Activated naive CD4-positive, alpha-beta T cell treated with anti-CD3 and anti-CD28 coated beads for 36 hours (primary cell): ENCODE measurements at places on chromosomes 6 and 20. TPM values are rescaled to one million over a fixed set of nuclear protein-coding genes. Genes with fewer than 3 reads are reported as not detected.

The MLIP gene
- not detected for total RNA-seq

The CLPSL1 gene
- not detected for total RNA-seq

The TSPYL4 gene
- 8.0 TPM for total RNA-seq

- no peaks in the 10 kb centered on the region for H3K36me3 ChIP-seq
- no peak overlapping the region for H3K4me3 ChIP-seq
- no peak overlapping the region for H3K27ac ChIP-seq
- H3K4me1 ChIP-seq: no peaks in the 10 kb centered on the region
- H3K27me3 ChIP-seq: no peaks in the 10 kb centered on the region
Measured at GRCh38 chr20:61810066-61810737, 255.5 kb downstream of the TAF4 start.

DNA sequence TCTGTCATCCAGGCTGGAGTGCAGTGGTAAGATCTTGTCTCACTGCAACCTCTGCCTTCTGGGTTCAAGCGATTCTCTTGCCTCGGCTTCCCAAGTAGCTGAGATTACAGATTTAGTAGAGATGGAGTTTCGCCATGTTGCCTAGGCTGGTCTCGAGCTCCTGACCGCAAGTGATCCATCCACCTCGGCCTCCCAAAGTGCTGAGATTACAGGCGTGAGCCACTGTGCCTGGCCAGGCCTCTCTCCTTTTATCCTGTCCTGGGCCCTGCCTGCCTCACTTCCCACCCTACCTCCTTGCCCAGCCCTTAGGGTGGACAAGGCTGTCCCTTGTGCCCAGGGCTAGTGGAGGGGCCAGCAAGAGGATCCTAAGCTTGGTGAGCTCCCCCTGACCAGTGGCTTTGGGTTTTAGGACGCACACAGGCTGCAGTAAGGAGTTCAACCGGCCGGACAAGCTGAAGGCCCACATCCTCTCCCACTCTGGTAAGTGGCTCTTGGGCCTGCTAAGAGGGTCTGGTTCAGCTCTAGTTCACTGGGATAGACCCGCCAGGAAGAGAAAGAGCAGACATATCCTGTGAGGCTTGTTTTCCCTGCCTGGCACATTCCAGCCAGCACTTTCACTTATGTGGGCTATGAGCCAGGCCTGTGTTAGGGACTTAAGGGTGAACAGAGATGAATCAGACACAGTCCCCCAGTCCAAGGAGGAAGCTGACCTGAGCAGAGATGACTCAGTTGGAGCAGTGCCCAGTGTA is 21.9 kb upstream of the CHMP4B start:
- H3K27me3 ChIP-seq: no peaks in the 10 kb centered on the region
- peaks cover 10% of the 10 kb centered on the region for H3K36me3 ChIP-seq
- no peak overlapping the region for H3K4me3 ChIP-seq
- no peaks in the 10 kb centered on the region for H3K4me1 ChIP-seq

DNA sequence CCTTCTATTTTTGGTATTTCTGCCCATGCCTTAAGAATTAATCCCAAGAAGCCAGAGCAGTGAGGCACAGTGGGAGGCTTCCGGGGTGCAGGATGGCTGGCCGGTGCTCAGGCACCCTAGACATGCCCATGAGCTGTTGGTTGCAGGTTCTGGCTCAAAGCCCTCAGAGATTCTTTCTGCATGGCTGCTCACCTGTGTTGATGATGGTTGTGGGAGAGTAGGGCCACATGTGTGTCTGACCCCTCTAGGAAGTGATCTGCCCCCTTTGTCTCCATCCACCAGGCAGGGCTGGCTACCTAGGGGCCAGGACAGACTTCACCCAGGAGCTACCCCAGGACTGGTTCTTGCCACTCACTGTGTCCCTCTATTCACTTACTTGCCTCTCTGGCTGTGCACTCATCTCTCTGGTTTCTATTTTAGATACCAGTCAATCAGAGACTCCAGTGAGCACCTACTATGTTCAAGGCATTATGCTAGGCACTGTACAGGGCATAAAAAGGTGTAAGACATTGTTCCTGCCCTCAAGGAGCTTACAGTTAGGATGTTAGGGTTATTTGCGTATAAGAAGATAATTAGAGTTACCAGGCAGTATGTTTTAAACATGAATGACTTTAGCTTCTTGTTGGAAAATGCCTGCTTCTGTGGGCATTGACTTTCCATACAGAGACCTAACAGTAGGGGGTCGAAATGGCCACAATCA is 16.8 kb downstream of the CD83 start:
- H3K4me3 ChIP-seq: no peak overlapping the region
- peaks cover 2% of the 10 kb centered on the region for H3K4me1 ChIP-seq

- no peak overlapping the region for H3K4me3 ChIP-seq
- peaks cover 23% of the 10 kb centered on the region for H3K4me1 ChIP-seq
- no peaks in the 10 kb centered on the region for H3K36me3 ChIP-seq
- H3K27ac ChIP-seq: no peak overlapping the region
Measured at GRCh38 chr6:42821846-42822245, 40.0 kb downstream of the BICRAL start.

- H3K27me3 ChIP-seq: no peaks in the 10 kb centered on the region
- H3K4me1 ChIP-seq: peaks cover 32% of the 10 kb centered on the region
- peaks cover 29% of the 10 kb centered on the region for H3K36me3 ChIP-seq
- no peak overlapping the region for H3K27ac ChIP-seq
- peak; percentile 23 for DNase-seq
Measured at GRCh38 chr6:116265041-116265829, 11.4 kb upstream of the TSPYL4 start.

DNA sequence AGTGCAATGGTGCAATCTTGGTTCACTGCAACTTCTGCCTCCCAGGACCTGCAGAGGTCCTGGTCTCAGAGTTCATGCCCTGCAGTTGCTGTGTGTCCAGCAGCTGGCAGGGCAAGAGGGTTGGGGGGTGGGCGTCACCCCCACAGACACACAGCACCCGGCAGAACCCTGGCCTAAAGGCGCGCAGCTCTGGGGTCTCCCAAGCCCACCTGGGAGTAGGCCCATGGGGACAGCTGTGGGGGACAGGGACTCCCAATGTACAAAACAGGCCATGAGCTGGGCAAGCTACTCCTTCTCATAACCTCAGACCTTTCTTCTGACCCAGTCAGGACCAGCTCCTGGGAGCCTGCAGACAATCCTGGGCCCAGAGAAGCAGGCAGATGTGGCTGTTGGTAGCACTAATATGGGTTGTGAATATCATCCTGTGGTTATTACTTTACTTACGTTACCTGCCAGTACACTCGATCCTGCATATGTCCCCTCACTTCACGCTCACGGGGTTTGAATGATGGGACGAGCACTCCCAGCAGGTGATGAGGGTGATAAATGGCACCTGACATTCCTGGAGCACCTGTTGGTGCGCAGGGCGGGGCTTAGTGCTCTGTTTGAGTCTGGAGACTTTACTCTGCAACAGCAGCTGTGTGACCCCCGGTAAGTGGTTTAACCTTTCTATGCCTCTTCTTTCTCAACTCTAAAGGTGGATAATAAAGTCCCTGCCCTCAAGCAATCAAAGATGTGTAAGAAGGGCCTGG is 39.9 kb upstream of the SULF2 start:
- no peaks in the 10 kb centered on the region for H3K36me3 ChIP-seq
- H3K4me3 ChIP-seq: no peak overlapping the region
- H3K4me1 ChIP-seq: no peaks in the 10 kb centered on the region
- no peak for DNase-seq
- H3K27me3 ChIP-seq: no peaks in the 10 kb centered on the region
- H3K27ac ChIP-seq: no peak overlapping the region

GRCh38 chr20:7859356-7859802 is 80.9 kb downstream of the HAO1 start:
- H3K27me3 ChIP-seq: peaks cover 3% of the 10 kb centered on the region
- no peak overlapping the region for H3K4me3 ChIP-seq
- no peak overlapping the region for H3K27ac ChIP-seq
- no peaks in the 10 kb centered on the region for H3K4me1 ChIP-seq

DNA sequence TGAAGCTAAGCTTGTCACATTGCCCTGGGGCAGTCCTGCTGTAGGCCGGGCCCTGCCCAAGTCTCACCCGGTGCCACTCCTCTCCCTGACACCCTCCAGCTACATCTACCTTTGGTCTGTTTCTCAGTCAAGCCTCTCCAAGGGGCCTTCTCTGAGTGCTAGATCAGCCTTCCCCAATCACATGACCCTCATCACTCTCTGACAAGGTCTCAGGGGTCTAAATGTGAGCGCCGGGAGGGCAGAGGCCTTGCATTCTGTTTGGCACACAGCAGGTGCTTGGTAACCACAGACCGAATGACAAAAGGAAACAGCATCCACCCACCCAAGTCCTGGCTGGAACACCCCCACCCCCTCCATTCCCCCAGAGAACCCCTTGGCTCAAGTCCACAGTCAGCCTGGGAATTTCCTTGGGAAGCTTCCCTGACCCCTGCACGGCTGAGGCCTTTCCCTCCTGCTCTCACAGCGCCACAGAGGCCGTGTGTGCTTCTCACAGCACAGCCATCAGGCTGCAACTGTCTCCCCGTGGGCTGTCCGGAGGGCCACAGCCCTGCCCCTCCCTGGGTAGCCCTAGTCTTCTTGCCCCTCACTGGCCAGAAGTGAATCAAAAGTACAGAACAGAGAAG is 32.9 kb downstream of the PKIG start:
- H3K27ac ChIP-seq: no peak overlapping the region
- no peaks in the 10 kb centered on the region for H3K27me3 ChIP-seq
- peak; percentile 25 for DNase-seq
- no peak overlapping the region for H3K4me3 ChIP-seq
- peaks cover 17% of the 10 kb centered on the region for H3K36me3 ChIP-seq

DNA sequence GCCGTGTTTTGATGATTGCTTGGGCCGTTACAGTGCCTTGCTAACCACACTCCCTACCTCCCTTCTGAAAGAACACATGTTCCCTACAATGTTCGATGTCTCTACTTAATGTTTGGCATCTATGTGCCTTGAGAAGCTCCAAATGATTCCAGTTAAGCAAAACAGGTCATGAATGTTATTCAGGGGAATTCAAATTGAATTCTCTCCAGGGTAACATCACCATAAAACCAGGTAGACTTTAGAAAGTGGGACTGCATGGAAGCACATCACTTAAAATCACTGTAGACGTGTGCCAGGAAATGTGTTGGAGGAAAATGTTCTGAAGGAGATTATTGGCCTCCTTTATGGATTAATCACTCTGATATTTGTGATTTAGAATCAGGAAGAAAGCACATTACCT is 128.1 kb downstream of the ADAT2 start:
- H3K27me3 ChIP-seq: no peaks in the 10 kb centered on the region
- no peak for DNase-seq
- H3K4me1 ChIP-seq: no peaks in the 10 kb centered on the region

GRCh38 chr6:165618241-165618640 is 44.8 kb downstream of the PDE10A start:
- no peaks in the 10 kb centered on the region for H3K36me3 ChIP-seq
- H3K4me3 ChIP-seq: no peak overlapping the region
- no peak overlapping the region for H3K27ac ChIP-seq
- DNase-seq: no peak

DNA sequence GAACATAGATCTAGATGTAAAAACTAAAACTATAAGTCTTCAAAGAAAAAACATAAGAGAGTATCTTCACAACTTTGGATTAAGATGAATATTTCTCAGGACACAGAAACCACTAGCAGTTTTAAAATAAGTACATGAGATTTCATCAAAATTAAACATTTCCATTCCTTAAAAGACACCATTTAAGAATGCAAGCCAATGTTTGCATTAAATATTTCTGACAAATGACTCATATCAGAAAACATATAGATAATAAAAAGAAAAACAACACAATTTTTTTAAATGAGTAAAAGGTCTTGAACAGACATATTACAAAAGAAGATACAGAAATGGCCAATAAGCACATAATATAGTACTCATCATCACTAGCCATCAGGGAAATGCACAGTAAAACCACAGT is 59.7 kb downstream of the COL21A1 start:
- H3K27me3 ChIP-seq: no peaks in the 10 kb centered on the region
- H3K4me1 ChIP-seq: no peaks in the 10 kb centered on the region
- H3K36me3 ChIP-seq: no peaks in the 10 kb centered on the region
- no peak for DNase-seq

DNA sequence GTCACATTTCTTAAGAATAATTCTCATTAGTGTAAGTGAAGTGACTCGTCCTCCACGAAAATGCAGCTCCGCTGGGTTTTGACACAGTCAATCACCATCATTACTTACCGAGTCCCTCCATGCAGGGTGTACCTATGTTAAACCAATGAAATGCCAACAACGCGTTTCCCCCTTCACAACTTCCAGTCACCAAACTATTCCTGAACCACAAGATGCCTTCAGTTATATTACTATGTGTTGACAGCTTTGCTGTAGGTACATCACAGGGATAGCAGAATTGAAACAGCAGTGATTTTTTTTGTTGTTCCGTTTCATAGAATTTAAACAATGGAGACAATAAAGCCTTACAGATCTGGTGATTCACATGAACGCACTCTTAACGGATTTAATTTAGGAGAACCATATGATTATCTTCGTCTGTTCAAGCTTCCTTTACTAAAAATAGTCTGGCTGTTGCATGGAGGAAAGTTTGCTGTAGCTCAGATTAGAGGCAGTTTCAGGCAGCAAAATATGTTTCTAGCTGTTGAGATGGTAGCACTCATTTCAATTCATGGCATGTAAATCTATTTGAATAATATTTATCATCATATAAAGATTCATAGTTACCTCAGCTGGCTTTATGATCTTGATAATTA is 652.8 kb downstream of the PRKN start:
- no peak for DNase-seq
- no peak overlapping the region for H3K4me3 ChIP-seq
- H3K4me1 ChIP-seq: no peaks in the 10 kb centered on the region
- no peaks in the 10 kb centered on the region for H3K27me3 ChIP-seq

DNA sequence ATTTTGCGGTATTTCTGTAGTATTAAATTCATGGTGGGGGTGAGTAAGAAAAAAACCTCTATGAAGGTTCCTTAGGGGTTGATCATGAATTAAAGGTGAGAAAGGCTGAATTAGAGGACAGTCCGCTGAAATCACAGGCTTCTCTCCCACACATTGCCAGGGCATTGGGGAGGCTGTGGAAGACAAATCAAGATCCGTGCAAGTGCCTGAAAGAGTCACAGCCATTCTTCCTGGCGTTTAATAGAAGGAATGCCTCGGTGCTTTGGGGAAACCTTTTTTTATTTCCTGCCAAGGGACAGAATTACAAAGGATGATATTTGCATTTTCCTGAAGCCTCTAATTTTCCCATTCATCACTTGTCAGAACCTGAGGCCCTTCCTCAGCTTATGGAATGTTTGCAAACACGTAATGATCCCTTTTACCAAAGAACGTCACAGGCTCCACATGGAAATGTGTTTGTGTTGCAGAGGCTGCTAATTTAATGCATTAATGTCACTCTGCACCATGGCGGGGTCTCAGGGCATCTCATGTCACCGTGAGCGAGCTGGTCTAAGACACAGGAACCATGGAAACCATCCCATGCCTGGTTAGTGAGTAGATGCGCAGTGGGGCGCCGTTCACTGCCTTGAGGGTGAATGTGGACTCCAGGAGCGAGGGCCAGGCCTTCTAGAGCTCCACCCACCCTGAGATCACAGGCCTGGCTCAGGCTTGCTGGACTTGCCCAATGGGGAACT is 185.9 kb upstream of the SULF2 start:
- H3K27me3 ChIP-seq: peaks cover 5% of the 10 kb centered on the region
- no peaks in the 10 kb centered on the region for H3K36me3 ChIP-seq
- H3K4me1 ChIP-seq: no peaks in the 10 kb centered on the region
- H3K4me3 ChIP-seq: no peak overlapping the region
- no peak overlapping the region for H3K27ac ChIP-seq
